Type B pancreatic cell (in vitro differentiated cells): ENCODE measurements at places on chromosomes 1 and 21.

DNA sequence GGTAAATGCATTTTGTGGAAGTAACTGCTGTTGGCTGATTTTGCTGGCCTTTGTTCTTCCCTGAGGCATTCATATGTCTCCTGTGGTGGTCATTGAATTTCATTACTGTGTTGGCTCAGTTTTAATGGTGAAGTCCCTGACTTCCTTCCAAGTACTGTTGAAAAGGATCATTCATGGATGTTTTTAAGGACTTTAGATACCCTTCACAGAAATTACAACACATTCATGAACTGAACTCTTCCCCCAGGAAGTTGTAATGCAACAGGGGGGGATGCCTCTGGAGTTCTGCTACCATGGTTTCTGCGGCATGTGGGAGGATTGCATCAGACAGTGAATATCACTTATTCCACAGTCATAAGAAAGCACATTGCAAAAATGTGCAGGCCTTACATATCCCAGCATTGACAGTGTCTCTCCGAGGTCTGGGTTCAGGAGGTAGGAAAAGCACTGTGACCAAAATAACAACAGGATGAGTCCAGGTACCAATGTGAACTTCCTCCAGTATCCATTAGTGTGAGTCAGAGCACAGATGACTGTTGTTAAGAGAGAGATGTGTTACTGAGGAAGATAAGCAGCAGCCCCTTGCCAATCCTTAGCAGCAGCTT lies 2.1 kb upstream of the RAB3GAP2 start:
- H3K27me3 ChIP-seq, result peaks cover 25% of the 10 kb centered on the region
- no peaks in the 10 kb centered on the region for H3K36me3 ChIP-seq
- no peak overlapping the region for H3K4me3 ChIP-seq
- no peaks in the 10 kb centered on the region for H3K4me1 ChIP-seq
- H3K27ac ChIP-seq, result no peak overlapping the region

- no peak for DNase-seq
- H3K27me3 ChIP-seq, result no peaks in the 10 kb centered on the region
- peak overlapping the region; percentile 13 for H3K4me3 ChIP-seq
- H3K36me3 ChIP-seq, result no peaks in the 10 kb centered on the region
- peak overlapping the region; percentile 21 for H3K27ac ChIP-seq
Measured at GRCh38 chr1:203569490-203570318, 56.9 kb upstream of the ATP2B4 start.

DNA sequence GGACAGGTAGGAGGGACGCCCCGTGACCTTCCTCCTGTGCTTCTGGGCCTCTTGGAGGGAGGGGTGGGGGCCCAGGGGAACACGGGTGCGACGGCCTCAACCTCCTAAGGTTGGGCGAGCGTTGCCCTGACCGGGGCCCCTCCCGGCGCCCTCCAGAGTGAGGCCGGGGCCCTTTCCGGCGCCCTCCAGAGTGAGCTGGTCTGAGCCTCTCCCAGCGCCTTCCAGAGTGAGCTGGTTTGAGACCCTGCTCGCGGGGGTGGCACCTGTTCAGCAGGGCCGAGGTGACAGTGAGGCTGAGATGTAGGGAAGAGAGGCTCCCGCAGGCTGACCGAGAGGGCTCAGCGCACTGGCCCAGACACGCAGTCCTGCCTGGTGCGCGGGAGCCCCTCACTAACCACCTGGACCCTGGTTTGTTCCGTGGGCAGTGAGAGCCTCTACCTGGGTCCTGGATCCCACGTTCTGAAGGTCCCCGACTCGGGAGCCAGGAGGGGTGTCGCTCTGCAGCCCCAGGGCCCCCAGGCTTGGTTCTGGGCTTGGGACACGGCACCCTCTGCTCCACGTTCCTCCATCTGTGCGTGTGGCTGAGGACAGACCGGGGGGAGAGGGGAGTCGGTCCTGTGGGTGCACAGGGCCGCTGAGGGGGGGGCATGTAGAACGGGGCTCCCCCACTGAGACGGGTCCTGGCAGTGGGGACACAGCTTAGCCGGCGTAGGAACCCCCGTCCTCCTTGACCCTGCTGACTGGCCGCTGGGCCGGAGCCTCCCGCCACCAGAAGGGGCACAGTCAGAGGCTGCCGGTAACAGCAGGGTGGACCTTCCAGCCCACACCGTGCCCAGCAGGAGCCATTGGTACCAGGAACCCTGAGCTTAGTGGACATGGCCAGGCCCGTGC lies 1.4 kb downstream of the COL6A1 start:
- no peak for DNase-seq
- H3K27ac ChIP-seq, result no peak overlapping the region
- H3K4me1 ChIP-seq, result peaks cover 4% of the 10 kb centered on the region
- H3K27me3 ChIP-seq, result peaks cover 14% of the 10 kb centered on the region
- peak overlapping the region; percentile 84 for H3K4me3 ChIP-seq

DNA sequence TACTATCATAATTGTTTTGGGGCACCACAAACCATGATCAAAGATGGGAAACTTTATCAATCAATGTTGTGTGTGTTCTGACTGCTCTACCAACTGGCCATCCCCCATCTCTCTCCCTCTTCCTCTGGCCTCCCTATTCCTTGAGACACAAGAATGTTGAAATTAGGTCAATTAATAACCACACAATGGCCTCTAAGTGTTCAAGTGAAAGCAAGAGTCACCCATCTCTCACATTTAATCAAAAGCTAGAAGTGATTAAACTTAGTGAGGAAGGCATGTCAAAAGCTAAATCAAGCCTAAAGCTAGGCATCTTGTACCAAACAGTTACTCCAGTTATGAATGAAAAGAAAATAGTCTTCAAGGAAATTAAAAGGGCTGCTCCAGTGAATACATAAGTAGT lies 390.3 kb upstream of the NFIA start:
- H3K36me3 ChIP-seq, result no peaks in the 10 kb centered on the region
- DNase-seq, result no peak
- no peaks in the 10 kb centered on the region for H3K4me1 ChIP-seq

GRCh38 chr1:117732065-117732797 lies 126.4 kb downstream of the TENT5C start:
- H3K4me1 ChIP-seq, result no peaks in the 10 kb centered on the region
- H3K36me3 ChIP-seq, result no peaks in the 10 kb centered on the region
- H3K27ac ChIP-seq, result no peak overlapping the region
- H3K4me3 ChIP-seq, result no peak overlapping the region

DNA sequence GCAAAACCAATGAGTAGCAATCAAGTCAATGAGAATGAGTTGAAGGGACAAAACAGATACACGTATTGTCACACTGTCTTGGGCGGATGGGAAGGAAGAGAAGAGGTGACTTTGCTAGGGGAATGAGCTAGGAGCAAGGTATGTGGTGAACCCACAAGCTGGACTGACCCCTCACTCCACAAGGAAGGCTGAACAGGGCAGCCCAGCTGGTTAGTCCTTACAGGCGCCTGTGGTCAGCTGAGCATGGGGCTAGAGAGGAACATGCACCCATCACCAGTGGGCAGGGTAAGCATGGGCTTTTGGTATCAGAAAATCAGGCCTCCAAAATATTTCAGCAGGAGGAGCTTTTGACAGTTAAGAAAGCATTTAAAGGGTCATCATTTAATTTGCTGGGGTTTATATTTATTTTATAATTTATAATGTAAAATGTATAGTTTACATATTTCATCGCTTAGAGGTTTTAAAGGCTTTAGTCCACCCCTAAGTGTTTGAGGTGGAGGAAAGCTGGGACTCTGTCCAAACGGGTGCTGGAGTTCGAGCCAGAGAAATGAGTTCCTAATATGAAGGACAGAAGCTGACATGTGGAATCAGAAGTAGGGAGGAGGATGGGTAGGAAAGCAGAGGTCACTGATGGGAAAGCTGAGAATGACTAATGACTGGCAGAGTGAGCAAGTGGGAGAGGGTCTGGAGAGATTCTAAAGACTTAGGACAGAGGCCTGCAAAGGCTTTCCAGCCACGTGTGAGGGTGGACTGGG lies 22.0 kb upstream of the ACBD6 start:
- no peak overlapping the region for H3K27ac ChIP-seq
- H3K4me3 ChIP-seq, result no peak overlapping the region
- H3K36me3 ChIP-seq, result no peaks in the 10 kb centered on the region
- peaks cover 45% of the 10 kb centered on the region for H3K4me1 ChIP-seq
- DNase-seq, result no peak
